MV-4-11 (cell line): ENCODE measurements at places on chromosomes 7 and 10.

DNA sequence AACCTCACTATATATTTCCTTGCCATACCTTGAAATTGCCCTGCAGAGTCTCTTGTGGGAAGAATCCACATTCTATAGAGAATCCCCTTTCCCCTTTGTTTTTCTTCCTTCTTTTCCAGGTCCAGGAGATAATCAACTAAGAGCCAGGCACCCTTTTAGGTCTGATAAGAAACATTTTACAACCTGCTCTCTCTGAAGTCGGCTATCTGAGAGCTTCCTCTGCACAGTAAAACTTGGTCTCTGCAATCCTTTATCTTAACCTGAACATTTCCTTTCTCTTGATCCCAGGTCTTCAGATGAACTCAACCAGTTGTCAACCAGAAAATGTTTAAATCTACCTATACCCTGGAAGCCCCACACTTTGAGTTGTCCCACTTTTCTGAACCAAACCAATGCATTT lies 19.5 kb upstream of the PTER start:
- DNase-seq, result no peak

DNA sequence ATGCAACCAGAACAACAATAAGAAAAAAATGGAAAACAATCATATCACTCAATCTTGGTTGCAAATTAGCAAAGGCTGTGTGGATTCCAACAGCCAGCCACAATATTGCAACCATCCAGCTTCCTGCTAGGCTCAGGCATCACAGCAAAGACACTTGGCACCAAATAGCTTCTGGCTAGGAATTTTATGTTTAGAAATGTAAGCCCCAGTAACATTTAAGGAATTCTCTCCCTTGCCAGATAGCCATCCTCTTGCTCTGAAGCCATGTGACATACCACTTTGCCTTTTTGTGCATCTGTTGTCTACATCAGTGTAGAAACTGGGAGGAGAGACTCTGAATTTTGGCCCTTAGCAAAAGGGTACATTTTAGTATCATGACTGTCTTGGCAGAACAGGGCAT lies 22.2 kb downstream of the MKX start:
- no peak for DNase-seq

- no peak for DNase-seq
These were observed 21.8 kb downstream of the PWWP2B start for GRCh38 chr10:132418527-132419416.

DNA sequence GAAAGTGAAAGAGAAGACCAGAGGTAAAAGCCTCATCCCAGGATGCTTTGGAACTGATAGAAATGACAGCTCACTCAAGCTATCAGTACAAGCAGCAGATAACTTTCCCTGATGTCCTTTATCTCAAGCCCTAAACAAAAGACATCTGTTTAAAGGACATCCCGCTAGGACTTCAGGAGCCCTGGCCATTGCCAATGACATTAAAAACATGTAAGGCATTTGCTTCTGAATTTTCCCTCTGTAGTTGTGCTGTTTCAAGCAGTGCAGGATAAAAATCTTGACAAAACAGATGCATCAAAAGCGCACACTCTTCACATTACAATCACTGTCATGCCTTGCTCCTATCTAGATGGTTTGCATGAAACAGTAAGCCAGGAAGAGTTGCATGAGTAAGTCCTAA lies 159.8 kb downstream of the AOAH start:
- DNase-seq, result no peak
